NCI-H82 (cell line): ENCODE measurements at places on chromosomes 1 and 21.

DNA sequence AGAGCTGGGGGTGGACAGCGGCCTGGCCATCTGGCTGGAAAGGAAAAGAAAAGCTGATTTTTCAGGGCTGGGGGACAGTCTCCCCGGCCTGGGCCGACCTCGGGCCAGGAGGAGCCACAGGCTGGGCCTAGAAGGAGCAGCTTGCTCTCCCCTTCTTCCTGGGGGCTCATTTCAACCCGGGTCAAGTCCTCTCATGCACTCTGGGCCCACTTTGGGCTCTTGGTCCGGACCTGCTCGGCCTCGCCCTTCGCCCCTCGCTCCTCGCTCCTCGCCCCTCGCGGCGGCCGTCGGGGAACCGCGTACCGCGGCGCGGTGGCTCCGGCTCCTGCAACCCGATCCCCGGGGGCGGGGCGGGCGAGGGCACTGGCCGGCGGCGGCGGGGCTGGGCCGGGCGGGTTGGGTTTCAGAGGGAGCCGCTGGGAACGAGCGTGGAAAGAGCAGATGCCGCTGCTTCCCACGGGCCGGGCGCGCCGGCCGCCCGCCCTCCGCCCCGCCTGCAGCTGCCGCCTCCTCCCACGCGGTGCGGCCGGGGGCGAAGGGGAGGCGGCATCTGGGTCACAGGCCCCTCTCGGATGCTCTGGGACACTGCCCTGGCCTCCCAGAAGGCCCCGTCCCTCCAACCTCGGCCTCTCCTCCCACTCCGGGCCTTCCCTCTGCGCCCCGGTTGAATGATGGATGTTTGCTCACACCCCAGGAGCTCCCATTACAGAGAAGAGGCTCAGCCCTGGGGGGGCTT, 6.6 kb downstream of the HEYL start:
- no peak for DNase-seq

DNA sequence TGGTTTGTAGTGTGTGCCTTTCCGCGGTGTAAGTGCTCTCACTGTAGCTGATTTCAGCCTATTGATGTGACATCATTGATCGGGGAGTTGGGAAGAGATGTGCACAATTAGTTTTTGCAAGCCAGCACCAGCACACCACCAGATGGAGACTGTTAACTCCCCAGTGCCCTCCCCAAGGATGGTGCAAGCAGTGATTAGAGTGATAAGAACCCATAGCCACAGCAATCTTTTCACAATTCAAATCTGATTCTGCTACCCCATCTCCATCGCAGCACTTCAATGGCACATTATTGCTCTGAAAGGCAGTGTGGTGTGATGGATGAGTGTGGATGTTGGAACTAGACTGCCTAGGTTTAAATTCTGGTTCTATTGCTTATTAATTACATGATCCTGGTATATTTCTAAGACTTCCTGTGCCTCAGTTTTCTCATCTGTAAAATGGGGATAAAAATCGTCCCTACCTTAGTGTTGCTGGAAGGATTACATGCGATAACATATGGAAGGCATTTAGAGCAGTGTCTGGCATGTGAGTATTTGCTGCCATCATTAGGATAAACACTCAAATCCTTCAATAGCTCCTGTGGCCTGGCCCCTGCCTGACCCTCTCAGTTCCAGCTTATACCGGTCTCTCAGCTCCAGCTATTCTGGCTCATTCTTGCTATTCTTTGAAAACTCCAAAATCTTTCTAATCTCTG, 6.7 kb downstream of the CSF3R start:
- peak; percentile 63 for DNase-seq

DNA sequence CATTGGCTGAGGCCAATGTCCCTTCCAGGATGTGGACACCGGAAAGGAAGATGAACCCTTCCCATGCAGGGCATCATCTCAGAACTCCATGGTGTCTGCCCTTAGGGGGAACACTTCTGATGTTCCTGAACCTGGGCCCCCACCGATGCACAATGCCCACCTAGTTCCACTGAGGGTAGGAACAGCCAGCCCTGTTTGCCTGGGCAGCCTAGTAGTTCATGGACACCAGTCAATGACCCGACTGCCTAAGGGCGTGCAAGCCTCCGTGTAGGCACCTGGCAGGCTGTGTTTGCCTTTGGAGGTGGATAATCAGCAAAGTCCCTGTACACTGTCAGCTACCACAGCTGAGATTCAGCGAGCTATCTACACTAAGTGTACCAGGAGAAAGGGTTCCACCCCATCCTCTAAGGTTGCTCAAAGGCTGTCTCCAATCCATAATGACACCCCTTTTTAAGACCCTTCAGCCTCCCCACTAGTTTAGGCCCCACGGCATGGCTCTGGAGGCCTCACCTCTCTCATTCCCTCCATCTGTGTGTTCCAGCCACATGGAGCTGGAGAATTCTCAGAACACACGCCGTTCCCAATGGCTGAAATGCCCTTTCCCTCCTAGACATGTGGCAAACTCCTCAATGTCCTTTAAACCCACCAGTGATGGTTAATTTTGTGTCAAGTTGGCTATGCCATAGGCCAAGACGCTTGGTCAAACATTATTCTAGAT, 124.8 kb upstream of the EDN2 start:
- no peak for DNase-seq

DNA sequence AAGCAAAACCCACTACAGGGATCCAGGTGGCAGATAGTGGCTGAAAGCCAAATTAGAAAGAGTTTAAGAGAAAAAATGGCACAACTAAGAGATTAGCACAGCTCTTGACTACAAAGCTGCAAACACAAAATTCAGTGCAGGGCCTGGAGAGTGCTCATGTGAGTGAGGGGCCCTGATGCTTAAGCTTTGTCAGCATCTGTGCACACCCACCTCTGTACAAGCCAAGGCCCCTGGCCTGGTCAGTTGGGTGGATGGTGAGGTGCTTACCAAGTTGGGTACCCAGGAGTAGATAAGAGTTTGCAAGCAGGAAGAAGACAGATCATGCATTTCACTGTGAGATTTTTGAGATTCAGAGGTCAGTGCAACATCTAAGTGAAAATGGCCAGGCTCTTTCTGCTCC, 62.7 kb upstream of the ATP1B1 start:
- peak; percentile 20 for DNase-seq

GRCh38 chr1:228098323-228098931, 4.7 kb downstream of the C1orf35 start:
- DNase-seq, result no peak

DNA sequence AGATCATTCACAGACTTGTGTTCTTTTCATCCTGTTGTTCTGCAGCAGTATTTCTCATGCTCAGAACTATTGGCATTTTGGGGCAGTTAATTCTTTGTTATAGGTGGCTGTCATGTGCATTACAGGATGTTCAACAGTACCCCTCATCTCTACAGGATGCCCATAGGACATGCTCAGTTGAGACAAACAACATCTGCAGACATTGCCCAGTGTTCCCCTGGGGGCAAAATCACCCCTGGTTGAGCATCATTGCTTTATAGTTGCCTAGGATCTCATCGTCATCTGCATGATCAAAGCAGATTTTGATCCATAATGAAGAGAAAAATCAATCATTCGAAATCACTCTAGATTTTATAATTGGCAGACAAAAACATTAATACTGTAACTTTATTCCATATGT, 222.5 kb upstream of the CACYBP start:
- DNase-seq, result no peak

- DNase-seq, result no peak
These were observed 13.9 kb upstream of the C1orf141 start for GRCh38 chr1:67148516-67149178.

- no peak for DNase-seq
These were observed 5.5 kb upstream of the PPIE start for GRCh38 chr1:39733161-39733560.

- DNase-seq, result no peak
These were observed 30.1 kb downstream of the KCNJ15 start for GRCh38 chr21:38286739-38287471.

- DNase-seq, result no peak
These were observed 82.2 kb upstream of the C1orf105 start for GRCh38 chr1:172338295-172338735.

DNA sequence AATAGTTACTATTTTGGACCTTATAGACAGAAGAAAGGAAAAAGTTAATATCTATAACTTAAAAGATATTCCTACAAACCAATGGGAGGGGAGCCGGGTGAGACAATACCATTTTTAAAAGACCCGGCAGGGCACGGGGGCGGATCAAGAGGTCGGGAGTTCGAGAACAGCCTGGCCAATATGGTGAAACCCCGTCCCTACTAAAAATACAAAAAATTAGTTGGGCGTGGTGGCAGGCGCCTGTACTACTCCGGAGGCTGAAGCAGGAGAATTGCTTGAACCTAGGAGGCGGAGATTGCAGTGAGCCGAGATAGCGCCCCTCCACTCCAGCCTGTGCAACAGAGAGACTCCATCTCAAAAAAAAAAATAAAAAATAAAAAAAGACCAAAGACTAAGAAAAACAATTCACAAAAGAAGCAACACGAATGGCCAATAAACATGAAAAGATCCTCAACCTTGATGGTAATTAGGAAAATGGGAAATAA, 1.2 kb upstream of the PSMB2 start:
- no peak for DNase-seq

- no peak for DNase-seq
These were observed 16.2 kb downstream of the AZIN2 start for GRCh38 chr1:33097137-33097611.

GRCh38 chr1:198648592-198648991, 9.8 kb downstream of the PTPRC start:
- no peak for DNase-seq

GRCh38 chr1:109133815-109134214, 19.9 kb downstream of the ELAPOR1 start:
- no peak for DNase-seq

DNA sequence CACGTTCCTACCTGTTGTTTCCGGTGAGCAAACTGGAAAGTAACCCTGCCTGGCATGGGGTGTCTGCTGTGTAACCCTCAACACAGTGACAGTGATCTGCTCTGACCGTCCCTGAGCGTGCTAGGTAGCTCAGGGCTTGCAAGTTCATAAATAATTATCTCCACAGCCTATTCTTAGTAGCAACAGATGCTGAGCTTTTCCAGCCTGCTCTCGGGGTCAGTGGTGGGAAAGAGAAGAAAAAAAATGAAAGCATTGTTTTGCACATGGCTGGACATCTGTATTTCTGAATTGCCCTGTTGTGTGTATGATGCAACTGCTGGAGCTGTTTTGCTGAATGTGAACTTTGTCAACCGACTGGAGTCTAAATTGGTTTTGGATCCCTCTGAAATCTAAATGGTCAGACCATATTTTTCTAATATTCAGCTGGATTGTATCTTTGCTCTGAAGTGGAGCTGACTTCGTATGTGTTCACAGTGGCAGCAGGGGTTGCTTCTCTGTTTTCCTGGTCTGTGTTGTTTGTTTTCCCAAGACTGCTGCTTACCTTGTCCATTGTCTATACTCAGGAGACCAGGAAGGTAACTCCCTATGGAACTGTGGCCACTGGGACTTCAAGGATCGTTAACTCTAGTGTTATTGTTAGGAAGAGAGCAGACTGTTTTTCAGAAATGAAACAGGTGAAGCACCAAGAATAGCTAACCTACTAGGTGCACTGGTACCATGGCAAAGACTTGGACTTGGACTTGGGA, 27.0 kb downstream of the TGFB2 start:
- DNase-seq, result no peak

- DNase-seq, result no peak
These were observed 57.7 kb downstream of the SCMH1 start for GRCh38 chr1:41184446-41184845.

DNA sequence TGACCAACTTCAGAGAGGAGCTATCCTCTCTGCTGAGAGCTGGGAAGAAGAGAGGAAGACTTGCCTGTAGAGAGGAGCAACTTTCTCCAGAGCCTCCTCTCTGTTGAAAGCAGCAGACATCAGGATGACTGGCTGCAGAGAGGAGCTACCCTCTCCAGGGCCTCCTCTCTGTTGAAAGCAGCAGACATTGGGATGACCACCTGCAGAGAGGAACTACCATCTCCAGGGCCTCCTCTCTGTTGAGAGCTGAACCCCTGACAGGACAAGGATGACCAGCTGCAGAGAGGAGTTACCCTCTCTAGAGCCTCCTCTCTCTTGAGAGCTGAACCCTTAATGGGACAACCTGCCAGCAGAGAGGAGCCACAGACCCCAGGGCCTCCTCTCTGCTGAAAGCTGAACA, 83.0 kb upstream of the GJB5 start:
- no peak for DNase-seq

DNA sequence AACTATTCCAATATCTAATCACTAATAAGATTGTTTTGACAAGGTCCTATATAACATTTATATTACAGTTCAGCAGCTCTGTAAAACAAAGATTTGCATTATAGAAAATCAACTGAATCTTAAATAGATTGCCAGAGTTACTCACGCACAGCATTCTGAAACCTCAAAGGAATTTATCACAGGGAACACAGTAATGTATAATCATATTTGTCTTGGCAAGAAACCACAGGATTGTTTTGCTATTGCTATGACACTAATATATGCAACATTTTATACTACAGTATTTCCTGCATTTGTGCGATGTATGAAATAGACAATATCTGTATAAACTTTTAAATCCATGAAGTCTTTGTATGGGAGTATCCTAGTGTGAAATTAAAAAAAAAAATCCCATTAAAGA, 101.4 kb downstream of the PLPPR5 start:
- DNase-seq, result no peak

- DNase-seq, result no peak
These were observed 43.6 kb upstream of the DPH5 start for GRCh38 chr1:101069158-101069557.

DNA sequence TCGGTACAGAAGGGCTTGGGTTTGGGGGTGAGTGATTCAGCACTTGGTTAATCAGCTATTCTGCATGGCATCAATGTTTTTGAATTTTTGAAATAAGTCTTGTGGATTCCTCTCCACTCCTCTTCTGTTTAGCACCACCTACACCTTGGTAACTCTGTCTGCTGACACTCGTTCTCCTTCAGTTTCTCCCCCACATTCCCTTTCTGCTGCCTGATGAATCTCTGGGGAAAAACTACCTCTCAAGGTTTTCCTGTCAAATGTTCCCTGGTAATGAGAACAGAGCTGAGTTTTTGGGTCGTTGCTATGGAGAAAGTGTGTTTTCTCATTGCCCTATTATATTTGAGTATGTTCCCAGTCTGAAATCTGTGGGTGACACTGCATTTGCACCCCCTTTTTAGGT, 108.2 kb downstream of the GABPA start:
- DNase-seq, result no peak

DNA sequence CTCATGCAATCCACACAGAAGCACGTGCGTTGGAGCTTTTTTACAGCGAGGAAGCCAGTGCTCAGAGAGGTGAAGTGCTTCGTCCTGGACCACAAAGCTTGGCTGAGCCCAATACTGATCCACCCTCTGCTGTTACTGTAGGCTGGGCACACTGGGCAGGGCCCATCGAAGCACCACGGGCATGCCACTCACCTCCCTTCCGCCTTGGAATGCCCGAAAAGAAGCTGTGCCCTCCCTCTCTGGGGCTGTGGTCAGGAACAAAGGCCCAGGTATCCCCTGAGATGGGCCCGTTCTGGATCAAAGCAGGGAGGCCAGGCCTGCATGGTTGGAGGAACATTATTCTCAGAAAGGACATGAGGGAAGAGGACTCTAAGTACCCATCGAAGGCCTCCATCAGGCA, 206.7 kb upstream of the C1orf174 start:
- DNase-seq, result no peak

GRCh38 chr1:200183637-200184036, 156.1 kb downstream of the NR5A2 start:
- no peak for DNase-seq

GRCh38 chr21:34022627-34023335, 50.6 kb upstream of the MRPS6 start:
- no peak for DNase-seq
